ENCODE measurements at places on chromosomes 4 and X.
A peak's percentile ranks its signal among the peaks of the same experiment; 100 is the strongest.

GRCh38 chrX:41666251-41666650 is 22.5 kb upstream of the GPR34 start:
- DNase-seq, result no peak

- DNase-seq, result no peak
Observed at GRCh38 chr4:118058955-118059354, 24.7 kb downstream of the NDST3 start.

GRCh38 chr4:41189666-41190065 is 24.7 kb downstream of the APBB2 start:
- DNase-seq, result no peak

GRCh38 chrX:123487669-123488068 is 245.2 kb downstream of the THOC2 start:
- no peak for DNase-seq

DNA sequence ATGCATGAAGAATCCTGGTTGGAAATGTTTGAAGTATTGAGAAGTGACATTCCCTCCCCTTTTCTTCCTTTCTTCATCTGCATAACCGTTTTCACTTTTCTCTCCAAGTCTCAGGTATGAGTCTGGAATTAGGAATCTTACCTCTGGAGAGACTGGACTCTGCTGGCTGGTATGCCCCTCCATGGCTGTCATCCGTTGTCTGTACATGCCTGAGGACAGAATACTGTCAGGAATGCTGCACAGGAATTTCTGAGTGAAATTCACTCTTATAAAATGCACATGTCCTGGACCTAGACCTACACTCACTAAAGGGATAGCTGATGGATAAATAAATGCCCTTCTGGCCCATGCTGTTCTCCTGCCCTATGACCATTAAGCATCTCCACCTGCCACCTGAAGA is 179.5 kb downstream of the MSN start:
- no peak for DNase-seq

GRCh38 chr4:150495550-150495949 is 86.4 kb upstream of the MAB21L2 start:
- DNase-seq, result no peak

- peak; percentile 42 for DNase-seq
Observed at GRCh38 chr4:129095811-129096454, at the start of gene C4orf33. C4orf33 (plus strand) TSS chr4:129096152; CDS start chr4:129102611, 6,459 bp downstream.

DNA sequence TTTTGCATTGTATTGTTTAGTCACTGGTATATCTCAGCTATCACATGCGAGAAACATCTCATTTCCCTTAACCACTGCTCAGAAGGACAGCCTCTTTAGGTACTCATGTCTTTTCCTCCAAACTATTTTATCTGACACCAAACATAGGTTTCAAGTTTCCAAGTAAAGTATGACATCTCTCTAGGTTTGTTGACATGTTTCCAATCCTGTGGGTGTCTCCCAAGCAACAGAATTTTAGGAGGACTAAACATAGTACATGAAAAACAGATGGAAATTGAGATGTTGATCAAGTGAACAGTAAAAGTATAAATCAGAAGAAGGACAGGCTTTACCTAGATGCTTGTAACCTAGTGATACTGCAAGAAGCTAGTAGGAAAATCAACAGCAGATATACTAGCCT is 371.4 kb downstream of the DTHD1 start:
- no peak for DNase-seq

DNA sequence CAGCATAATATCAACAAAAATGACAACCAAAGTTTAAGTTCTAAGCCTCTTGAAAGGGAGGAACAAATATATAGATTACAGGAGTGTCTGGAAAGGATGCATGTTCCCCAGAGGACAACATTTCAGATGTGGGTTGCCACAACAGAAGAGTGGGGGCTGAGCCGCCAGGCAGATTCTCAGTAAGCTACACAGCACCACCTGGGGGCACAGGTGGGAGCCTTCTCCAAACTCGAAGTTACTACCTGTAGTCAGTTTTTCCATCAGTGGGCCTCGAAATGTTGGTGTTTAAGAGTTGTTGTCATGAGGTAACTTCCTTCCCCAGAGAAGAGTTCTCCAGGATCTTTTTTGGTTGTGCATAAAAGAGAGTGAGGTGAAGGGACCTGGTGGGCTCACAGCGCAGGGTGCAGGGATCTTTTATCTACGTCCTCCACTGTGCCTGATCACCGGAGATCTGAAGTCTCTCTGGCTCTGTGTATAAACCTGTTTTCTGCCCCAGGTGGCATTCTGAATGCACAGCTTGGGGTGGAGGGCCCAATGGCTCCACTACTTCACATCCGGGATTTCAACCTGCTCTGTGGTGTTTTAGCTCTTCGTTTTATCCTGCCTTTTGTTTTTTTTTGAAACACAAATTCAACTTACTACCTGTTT is 58.4 kb upstream of the STS start:
- no peak for DNase-seq

- no peak for DNase-seq
Observed at GRCh38 chrX:133511041-133511440, 95.8 kb upstream of the GPC4 start.

GRCh38 chrX:70042399-70043371 is 7.1 kb downstream of the AWAT2 start:
- DNase-seq, result no peak

GRCh38 chr4:20684852-20685763 is 15.2 kb upstream of the PACRGL start:
- peak; percentile 50 for DNase-seq

DNA sequence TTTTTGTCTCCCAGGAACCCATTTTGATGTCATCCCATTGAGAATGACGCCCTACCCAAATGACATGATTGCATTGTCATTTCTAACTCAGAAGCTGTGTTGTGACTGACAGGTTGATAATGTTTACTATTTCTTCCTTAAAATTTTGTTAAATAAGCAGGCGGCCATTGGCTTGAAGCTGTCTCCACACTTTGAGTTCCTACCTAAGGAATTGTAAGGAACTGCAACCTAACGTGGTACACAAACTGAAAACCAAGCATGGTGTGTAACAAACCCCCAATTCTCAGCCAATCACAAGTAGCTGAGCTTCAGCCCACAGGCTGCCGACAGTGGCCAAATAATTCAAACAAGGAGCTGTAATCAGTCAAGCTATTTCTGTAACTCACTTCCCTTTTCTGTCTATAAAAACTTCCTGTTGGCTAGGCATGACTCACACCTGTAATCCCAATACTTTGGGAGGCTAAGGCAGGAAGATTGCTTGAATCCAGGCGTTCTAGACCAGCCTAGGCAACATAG is 2.9 kb upstream of the MND1 start:
- DNase-seq, result peak; percentile 95

DNA sequence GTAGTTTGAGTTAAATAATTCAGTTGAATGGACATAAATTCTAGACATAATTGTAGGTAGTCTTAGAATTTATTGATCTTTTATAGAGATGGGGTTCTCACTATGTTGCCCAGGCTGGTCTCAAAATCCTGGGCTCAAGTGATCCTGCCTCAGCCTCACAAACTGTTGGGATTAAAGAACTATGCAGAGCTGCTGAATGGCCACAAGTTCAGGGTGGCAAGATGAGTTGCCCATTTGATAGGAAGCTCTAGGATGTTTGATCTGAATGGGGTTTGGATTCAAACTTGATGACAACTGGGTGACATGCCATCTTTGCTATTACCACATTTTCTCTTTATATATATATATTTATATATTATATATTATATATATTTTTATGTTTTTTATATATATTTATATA is 3.6 kb downstream of the RPL36A start:
- DNase-seq, result no peak

DNA sequence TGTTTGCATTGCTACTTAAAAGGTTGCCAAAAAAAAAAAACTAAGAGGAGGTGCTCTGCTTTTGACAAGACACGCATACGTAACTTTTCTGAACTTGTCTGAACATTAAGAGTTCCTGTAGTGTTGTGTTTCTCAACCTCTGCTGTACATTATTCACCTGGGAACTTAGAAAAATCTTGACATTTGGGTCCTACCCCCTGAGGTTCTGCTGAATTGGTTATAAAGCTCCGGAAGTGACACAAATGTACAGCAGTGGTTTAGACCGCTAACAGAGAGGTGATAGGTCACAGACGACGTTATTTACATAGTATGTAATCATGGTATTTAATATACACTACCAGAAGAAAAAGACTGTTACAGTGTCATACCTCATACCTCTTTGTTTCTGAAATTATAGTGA is 61.1 kb downstream of the CPEB2 start:
- DNase-seq, result no peak

DNA sequence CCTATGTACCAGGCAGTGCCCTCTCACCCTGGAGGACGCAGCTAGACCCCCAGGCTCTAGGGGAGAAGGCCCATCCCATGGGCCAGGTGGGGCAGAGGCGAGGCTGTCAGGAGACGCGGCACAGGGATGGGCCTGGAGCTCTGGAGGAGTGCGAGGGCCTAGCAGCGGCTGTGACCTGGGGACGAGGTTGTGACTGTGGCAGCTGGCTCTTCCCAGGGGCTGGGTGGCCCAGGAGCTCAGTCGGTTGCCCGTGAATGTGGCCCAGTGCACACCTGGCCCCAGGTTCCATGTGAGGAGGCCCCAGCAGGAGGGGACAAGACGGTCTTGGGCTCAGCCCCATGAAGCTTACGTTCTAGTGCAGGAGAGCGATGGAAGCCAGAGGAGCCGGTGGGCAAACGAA is 31.0 kb upstream of the ADRA2C start:
- DNase-seq, result no peak

- DNase-seq, result no peak
Observed at GRCh38 chr4:160510928-160511327, 1408.0 kb downstream of the RAPGEF2 start.

- DNase-seq, result no peak
Observed at GRCh38 chr4:86554646-86555045, 39.5 kb upstream of the PTPN13 start.

DNA sequence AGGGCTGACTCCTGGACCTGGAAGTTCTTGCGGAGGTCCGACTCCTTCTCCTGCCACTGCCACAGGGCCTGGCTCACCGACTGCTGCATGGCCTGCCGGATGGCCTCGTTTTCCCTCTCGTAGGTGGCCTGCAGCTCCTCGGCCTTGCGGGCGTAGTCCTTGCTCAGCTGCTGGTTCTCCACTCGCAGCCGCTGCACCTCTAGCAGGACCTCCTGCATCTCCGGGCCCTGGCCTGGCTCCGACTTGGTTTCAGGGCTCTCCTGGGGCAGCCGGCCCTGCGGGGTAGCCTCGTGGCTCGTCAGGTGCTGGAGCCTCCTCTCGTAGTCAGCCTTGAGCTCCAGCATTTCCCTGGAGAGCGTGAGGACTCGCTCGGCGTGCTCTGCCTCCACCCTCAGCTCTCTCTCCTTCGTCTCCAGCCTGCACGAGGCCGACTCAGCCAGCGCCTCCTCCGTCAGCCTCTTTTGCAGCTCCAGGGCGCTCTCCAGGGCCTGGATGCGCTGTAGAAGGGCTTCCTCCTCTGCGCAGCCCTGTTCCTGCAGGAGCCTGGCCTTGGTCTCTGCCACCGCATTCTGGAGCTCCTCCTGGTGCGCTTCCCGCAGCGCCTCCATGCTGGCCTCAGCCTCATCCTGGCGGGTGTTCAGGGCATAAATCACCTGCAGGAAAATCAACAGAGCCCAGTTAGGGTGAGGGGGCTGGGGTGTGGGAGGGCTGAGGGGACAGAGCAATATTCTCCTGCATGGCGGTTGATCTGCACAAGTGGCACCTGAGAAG is 72.2 kb downstream of the FAM184B start:
- no peak for DNase-seq

DNA sequence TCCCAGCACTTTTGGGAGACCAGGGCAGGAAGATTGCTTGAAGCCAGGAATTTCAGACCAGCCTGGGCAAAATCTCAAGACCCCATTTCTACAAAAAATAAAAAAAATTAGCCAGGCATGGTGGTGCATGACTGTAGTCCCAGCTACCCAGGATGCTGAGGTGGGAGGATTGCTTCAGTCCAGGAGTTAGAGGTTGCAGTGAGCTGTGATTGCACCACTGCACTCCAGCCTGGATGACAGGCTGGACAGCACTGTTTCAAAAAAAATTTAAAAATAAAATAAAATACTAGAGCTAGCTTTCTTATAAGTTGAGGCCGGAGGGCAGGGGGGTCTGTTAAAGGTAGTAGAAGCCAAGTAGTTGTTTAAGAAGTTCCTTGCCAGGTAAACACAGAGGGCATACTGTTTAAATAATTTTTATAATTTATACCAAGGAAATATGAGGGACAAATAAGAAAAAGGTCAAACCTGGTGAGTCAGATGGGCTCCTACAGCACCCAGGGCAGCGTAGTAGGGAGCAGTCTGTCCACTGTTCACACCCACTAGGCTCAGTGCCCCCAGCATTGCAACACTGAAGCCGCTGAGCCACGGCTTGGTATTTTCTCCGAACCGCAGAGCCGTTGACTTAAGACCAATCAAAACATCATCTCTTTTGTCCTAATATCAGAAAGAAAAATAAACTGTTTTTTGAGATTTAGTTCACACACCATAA is 17.3 kb downstream of the COQ2 start:
- DNase-seq, result no peak

GRCh38 chr4:82469791-82470345 is 39.5 kb downstream of the ENOPH1 start:
- peak; percentile 43 for DNase-seq

GRCh38 chr4:83974111-83974780 is 438.3 kb downstream of the GPAT3 start:
- DNase-seq, result peak; percentile 78

DNA sequence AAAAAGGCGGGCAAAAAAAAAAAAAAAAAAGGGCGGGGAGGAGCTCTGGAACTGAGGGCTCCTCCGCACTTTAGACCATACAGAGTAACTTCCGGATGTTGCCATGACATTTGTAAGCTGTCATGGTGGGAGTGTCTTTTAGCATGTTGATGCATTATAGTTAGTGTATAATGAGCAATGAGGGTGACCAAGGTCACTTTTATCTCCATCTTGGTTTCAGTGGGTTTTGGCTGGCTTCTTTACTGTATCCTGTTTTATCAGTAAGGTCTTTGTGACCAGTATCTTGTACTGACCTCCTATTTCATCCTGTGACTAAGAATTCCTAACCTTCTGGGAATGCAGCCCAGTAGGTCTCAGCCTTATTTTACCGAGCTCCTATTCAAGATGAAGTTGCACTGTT is 193.4 kb downstream of the UGT8 start:
- DNase-seq, result no peak

DNA sequence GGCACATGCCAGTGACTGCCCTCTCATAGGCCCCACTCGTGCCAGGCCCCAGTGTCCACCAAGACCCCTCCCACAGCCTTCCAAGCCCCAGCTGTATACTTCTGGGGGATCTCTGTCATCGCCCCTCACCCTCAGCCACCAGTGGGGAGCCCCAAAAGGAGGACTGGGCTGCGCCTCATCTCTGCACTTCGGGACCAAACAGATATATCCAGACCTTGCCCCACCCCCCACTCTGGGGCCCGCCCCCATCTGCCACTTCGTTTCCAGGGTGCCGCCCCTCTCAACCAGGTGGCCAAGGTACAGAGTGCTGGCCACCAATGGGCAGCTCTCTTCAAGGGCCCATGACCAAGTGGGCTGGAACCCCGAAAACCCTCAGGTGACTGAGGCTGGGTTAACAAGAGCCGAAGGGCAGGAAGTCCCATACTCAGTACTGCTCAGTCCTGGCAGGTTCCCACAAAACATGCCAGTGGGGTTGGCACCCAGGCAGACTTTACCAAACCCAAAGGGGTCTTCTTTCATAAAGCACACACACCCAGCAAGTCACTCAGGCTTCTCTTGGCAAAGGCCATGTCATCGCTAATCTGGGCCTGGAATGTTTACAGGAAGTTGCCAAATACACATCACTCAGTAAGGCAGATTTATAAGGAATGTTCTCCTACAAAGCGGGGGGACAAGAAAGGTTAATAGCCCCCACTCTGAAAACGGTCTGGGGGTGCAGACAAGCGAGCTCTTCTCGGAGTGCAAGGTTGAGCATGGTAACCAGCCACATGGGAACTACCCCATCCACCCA is 4.4 kb downstream of the ZFYVE28 start:
- DNase-seq, result no peak

GRCh38 chr4:145503486-145504072 is 21.9 kb downstream of the SMAD1 start:
- DNase-seq, result no peak
